ENCODE measurements at places on chromosomes 12 and 14.

GRCh38 chr14:58825606-58826005, 187.8 kb downstream of the DACT1 start:
- H3K27me3 ChIP-seq = no peaks in the 10 kb centered on the region
- no peak overlapping the region for H3K27ac ChIP-seq
- no peak for DNase-seq
- peaks cover 5% of the 10 kb centered on the region for H3K36me3 ChIP-seq
- no peak overlapping the region for H3K4me3 ChIP-seq
- H3K4me1 ChIP-seq = peaks cover 4% of the 10 kb centered on the region

DNA sequence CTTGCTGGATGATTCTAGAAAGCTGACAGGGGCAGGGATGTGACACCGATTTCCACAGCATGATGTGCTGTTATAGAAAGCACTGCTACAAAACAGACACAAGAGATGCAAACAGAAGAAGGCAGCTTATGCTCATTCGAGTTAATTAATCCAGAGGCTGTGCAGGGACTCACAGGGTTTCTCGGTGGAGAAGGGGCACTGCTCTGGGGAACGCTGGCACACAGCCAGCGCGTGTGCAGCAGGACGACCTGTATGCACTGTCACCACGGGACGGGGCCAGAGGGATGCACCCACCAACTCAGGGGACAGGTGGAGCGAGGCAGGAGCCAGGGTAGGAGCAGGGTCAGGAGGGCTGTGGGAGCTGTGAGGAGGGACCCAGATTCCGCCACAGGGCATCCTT, 143.5 kb downstream of the RIMBP2 start:
- H3K4me1 ChIP-seq = no peaks in the 10 kb centered on the region
- H3K4me3 ChIP-seq = no peak overlapping the region
- no peak overlapping the region for H3K27ac ChIP-seq
- no peak for DNase-seq

- no peak overlapping the region for H3K4me3 ChIP-seq
- no peaks in the 10 kb centered on the region for H3K36me3 ChIP-seq
- H3K4me1 ChIP-seq = peaks cover 21% of the 10 kb centered on the region
- no peaks in the 10 kb centered on the region for H3K27me3 ChIP-seq
- DNase-seq = no peak
Observed at GRCh38 chr12:8157484-8158198, 826 bp downstream of the ZNF705A start.

GRCh38 chr12:91327131-91327530, 144.5 kb upstream of the DCN start:
- no peak for DNase-seq
- H3K27me3 ChIP-seq = no peaks in the 10 kb centered on the region
- H3K36me3 ChIP-seq = no peaks in the 10 kb centered on the region

DNA sequence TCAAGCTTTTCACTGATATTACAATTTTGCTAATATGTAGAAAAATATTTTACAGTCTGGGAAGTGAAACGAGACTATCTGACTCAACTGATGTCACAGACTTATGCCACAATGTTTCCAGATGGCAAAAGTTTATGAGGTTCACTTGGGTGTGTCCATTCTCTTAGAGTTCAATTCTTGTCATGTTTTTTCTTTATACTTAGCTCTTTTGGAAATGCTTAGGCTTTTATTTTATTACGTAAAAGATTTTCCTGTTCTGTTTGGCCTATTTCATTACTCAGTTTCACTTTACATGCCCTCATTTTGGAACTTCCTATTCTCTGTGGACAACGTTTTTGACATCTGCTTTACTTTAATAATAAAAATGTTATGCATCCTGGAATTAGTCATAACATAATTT, 2.1 kb upstream of the PDZRN4 start:
- DNase-seq = no peak
- H3K36me3 ChIP-seq = no peaks in the 10 kb centered on the region
- H3K27ac ChIP-seq = no peak overlapping the region
- H3K4me1 ChIP-seq = peaks cover 19% of the 10 kb centered on the region

- no peaks in the 10 kb centered on the region for H3K27me3 ChIP-seq
- no peaks in the 10 kb centered on the region for H3K4me1 ChIP-seq
Observed at GRCh38 chr12:96419576-96420276, 19.5 kb upstream of the CDK17 start.

DNA sequence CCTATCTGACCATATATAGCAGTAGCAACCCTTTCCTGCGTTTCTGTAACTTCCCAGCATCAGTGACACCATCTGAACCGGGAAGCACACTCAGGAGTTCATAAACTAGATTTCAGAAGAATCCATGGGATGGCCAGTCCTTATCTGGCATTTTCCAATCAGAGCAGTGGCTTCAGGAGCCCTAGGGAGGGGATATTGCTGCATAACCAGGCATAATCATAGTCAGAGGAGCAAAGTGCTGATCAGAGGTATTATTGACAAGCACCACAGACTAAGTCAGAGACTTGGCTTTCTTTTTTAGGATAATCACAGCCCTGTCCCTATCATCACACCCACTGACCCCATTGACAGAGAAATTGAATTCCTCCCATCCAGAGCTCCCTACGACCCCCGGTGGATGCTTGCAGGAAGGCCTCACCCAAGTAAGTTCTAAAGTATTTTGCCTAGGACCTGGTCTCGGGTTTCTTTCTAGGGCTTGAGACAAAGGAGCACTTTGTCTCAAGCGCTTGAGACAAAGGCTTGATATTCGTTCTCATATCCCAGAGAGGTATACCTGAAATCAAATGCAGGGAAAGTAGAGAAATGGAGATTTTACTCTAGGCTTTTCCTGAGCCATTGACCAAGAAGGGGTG, 55.1 kb downstream of the FOXN4 start:
- no peak for DNase-seq
- no peaks in the 10 kb centered on the region for H3K4me1 ChIP-seq
- peaks cover 30% of the 10 kb centered on the region for H3K36me3 ChIP-seq
- H3K27me3 ChIP-seq = no peaks in the 10 kb centered on the region
- H3K27ac ChIP-seq = no peak overlapping the region
- no peak overlapping the region for H3K4me3 ChIP-seq

- H3K27ac ChIP-seq = no peak overlapping the region
- no peak for DNase-seq
- no peak overlapping the region for H3K4me3 ChIP-seq
Observed at GRCh38 chr14:80930836-80931389, 10.6 kb downstream of the CEP128 start.

- no peak overlapping the region for H3K4me3 ChIP-seq
- no peak for DNase-seq
- no peak overlapping the region for H3K27ac ChIP-seq
- H3K27me3 ChIP-seq = 0 out of 2 replicates have a peak, but pooled peaks cover 2% of the 10 kb centered on the region
- H3K4me1 ChIP-seq = no peaks in the 10 kb centered on the region
- no peaks in the 10 kb centered on the region for H3K36me3 ChIP-seq
Observed at GRCh38 chr12:1926251-1926657, 7.8 kb upstream of the CACNA2D4 start.

DNA sequence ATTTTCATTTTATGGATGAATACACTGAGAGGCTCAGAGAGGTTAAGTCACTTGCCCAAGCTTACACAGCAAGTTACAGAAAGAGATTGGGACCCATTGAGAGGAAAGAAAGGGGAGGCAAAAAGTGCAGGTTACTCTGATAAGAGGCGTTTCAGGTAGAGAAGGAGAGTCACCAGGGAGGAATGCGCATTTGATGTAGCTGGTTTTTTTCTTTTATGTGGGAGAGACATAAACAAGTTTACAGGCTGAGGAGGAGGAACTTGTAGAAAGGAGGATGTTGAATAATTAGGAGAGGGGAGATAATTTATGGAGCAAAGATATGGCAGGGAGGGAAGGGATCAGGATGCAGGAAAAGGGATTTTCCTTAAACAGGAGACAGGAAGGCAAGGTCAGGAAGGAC, 297.0 kb downstream of the PCNX1 start:
- no peak overlapping the region for H3K4me3 ChIP-seq
- peaks cover 16% of the 10 kb centered on the region for H3K36me3 ChIP-seq
- DNase-seq = no peak
- peaks cover 12% of the 10 kb centered on the region for H3K4me1 ChIP-seq

DNA sequence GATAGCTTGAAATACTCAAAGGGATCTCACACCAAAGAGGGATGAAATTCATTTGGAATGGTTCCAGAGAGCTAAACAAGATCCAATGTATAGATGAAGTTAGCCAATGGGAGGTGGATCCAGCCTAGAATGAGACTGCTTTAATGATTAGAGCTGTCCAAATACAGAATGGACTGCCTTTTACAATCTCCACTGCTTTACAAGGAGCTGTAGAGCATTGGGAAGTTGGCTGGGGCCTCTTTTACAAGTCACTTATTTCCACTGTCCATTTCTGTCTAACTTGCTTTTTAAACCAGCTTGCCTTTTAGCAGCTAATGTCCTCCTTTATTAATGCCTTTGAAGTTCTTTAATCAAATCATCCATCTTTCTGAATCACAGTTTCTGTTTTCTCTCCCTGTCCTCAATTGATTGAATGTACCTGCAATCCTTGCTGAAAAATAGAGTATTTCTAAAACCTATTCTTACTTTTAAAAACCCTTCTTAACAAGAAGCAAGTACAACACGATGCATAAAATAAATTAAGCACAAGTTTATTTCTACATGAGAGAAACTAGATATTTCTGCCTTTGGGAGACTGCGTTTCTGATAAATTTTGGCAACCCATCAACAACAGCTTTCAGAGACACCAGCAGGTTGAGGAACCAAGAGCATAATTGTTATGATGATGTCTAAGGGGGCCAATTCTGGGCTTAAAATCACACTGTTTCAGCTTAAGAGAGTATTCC, 3.4 kb upstream of the ATP2A2 start:
- H3K27ac ChIP-seq = no peak overlapping the region
- H3K4me3 ChIP-seq = no peak overlapping the region
- H3K4me1 ChIP-seq = peaks cover 25% of the 10 kb centered on the region
- H3K27me3 ChIP-seq = peaks cover 13% of the 10 kb centered on the region
- peaks cover 7% of the 10 kb centered on the region for H3K36me3 ChIP-seq
- DNase-seq = no peak

GRCh38 chr14:21053184-21054122, 4.2 kb upstream of the RNASE8 start:
- peaks cover 7% of the 10 kb centered on the region for H3K4me1 ChIP-seq
- no peak overlapping the region for H3K27ac ChIP-seq
- DNase-seq = no peak
- H3K36me3 ChIP-seq = no peaks in the 10 kb centered on the region
- no peak overlapping the region for H3K4me3 ChIP-seq
- no peaks in the 10 kb centered on the region for H3K27me3 ChIP-seq

GRCh38 chr12:89433634-89434033, 81.3 kb upstream of the DUSP6 start:
- no peak for DNase-seq
- H3K27ac ChIP-seq = no peak overlapping the region
- H3K4me3 ChIP-seq = no peak overlapping the region
- H3K27me3 ChIP-seq = no peaks in the 10 kb centered on the region
- peaks cover 12% of the 10 kb centered on the region for H3K36me3 ChIP-seq

- peaks cover 52% of the 10 kb centered on the region for H3K4me1 ChIP-seq
- H3K27me3 ChIP-seq = peaks cover 35% of the 10 kb centered on the region
- peak overlapping the region; percentile 68 for H3K4me3 ChIP-seq
- peak; percentile 77 for DNase-seq
Observed at GRCh38 chr12:111033281-111034082, 113.1 kb upstream of the MYL2 start.

- no peak overlapping the region for H3K4me3 ChIP-seq
- no peaks in the 10 kb centered on the region for H3K27me3 ChIP-seq
- DNase-seq = no peak
- H3K4me1 ChIP-seq = peaks cover 10% of the 10 kb centered on the region
- H3K27ac ChIP-seq = no peak overlapping the region
- no peaks in the 10 kb centered on the region for H3K36me3 ChIP-seq
Observed at GRCh38 chr12:92289629-92290349, 144.1 kb upstream of the BTG1 start.

- no peak overlapping the region for H3K27ac ChIP-seq
- H3K36me3 ChIP-seq = peaks cover 20% of the 10 kb centered on the region
- DNase-seq = no peak
Observed at GRCh38 chr12:113910751-113911272, 55.3 kb downstream of the RBM19 start.

GRCh38 chr14:87260460-87260859, 732.5 kb downstream of the GALC start:
- H3K4me1 ChIP-seq = peaks cover 62% of the 10 kb centered on the region
- H3K36me3 ChIP-seq = peaks cover 32% of the 10 kb centered on the region
- no peak for DNase-seq
- H3K27ac ChIP-seq = peak overlapping the region; percentile 19
- no peak overlapping the region for H3K4me3 ChIP-seq
- H3K27me3 ChIP-seq = peaks cover 26% of the 10 kb centered on the region

DNA sequence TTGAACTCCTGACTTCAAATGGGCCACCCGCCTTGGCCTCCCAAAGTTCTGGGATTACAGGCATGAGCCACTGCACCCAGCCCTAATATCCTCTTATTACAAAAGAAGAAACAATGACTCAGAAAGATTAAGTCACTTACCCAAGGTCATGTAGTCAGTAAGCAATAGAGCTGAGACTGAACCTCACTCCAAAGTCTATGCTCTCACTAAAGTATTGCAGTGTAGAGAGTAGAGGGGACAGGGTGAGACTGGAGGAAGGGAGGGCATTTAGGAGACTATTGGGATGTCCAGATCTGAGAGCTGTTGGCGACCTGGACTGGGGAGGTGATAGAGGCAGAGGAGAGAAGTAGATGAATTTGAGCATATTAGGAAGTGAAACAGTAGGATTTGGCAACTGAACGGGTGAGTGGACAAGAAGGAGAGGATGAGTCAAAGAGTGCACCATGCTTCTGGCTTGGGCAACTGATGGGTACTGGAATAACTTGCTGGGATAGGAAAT, 11.8 kb downstream of the P2RX7 start:
- no peak overlapping the region for H3K27ac ChIP-seq
- no peaks in the 10 kb centered on the region for H3K4me1 ChIP-seq
- H3K4me3 ChIP-seq = no peak overlapping the region
- H3K27me3 ChIP-seq = no peaks in the 10 kb centered on the region
- H3K36me3 ChIP-seq = no peaks in the 10 kb centered on the region

GRCh38 chr12:25477217-25477616, 75.9 kb downstream of the LMNTD1 start:
- H3K27ac ChIP-seq = no peak overlapping the region
- DNase-seq = no peak
- H3K36me3 ChIP-seq = no peaks in the 10 kb centered on the region
- H3K4me1 ChIP-seq = no peaks in the 10 kb centered on the region

DNA sequence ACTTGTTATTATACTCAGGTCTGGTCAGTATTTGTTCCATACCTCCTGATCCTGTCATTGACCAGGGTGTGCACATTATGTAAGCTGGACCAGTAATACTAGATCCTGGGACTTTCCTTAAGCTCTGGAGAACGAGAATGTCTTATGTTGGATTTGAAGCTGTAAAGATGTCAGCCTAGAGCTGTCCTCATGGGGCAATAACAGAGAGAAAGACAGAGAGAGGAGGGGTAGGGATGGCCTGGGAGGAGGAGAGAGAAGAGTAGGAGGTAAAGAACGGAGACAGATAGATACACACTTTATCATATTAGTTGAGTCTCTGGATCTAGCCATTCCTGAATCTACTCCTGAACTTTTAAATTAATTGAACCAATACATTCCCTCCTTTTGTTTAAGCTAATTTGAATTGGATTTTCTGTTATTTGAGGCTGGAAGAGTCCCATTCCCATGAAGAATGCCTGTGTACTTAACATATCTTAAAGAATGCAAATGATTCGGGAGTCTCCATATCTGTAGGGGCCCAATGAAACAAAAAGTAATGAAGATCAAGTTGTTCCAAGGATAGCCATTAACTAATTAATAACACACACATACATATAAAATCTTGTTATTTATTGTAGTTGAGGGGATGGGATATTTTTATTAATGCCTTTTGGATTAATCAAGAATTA, 55.9 kb downstream of the PLEKHA5 start:
- H3K27me3 ChIP-seq = no peaks in the 10 kb centered on the region
- no peaks in the 10 kb centered on the region for H3K36me3 ChIP-seq
- DNase-seq = no peak
- peaks cover 70% of the 10 kb centered on the region for H3K4me1 ChIP-seq
- H3K27ac ChIP-seq = peak overlapping the region; percentile 64
